Ovary (tissue), 10 donors: ENCODE measurements at places on chromosomes 3 and 15.

DNA sequence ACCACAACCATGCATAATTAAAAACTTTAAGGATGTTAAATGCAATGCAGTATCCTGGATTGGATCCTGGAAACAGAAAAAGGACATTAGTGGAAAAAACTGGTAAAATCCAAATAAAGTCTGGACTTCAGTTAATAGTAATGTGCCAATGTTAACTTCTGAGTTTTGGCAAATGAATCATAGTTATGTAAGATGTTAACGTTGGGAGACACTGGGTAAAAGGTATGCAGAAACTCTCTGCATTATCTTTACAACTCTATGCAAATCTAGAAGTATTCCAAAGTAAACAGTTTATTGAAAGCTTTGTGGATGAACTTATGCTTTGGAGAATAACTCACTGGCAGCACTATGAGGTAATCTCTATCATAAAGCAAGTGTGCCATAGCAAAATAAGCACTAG is 357.4 kb downstream of the RORA start:
- no peak for DNase-seq

DNA sequence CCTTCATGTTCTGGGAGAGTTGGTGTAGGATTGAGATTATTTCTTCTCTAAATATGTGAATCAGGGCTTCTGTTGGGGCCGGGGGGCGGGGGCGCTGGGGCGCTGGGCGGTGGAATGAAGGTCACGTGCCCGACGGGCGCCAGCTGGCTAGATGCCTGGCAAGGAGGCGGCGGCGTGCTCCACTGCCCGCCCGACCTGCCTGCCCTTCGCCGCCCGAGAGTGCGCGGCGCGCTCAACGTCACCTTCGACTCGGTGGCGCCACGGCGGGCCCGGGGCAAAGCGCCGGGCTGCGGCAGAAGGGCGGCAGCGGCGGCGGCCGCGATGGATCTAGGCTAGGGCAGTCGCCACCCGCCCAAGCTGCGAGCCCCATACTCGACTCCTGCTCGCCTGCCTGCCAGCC is 47.0 kb upstream of the LHFPL4 start:
- DNase-seq: peak; percentile 44

DNA sequence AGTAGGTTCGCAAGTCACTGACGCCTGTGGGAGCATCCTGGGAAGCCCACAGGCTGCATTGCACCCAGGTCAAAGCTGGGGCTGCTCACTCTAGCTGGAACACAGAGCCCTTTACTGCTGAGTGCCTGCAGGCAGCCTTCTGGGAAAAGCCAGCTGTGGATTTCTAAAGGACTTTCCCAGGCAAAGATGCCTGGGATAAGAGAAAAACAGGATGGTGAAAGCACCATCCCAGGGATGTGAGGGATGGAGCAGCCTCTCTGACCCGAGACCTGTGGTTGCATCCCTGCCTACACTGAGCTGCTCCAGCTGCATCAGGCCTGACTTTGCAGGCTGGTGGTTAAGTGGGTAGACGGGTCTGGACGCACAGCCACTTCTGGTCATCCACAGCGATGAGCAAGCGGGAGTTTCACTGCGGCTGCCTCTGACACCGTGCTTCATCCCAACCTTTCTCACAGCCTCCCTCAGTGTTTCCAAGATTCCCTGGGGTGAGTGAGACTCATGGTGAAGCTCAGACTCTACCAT is 52.5 kb upstream of the AMOTL2 start:
- no peak for DNase-seq

DNA sequence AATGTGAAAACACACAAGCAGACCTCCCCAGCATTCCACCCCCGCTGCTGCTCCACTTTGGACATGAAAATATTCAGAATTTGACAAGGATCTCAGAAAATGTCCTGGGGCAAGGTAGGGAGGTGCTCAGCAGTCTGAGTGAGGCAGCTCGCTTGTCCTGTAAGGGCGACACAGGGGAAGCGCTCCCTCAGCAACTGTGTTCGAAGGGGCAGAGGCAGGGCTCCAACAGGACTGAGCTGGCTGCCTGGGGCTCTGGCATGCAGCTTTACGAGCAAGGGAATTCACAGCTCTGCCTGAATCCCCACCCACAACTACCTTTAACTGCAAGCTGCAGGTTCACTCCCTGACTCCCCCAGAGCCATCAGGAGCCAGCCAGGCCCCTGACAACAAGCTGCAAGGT is 287.0 kb upstream of the LYSMD4 start:
- no peak for DNase-seq

GRCh38 chr15:33801954-33802353 is 166.3 kb upstream of the CHRM5 start:
- no peak for DNase-seq

DNA sequence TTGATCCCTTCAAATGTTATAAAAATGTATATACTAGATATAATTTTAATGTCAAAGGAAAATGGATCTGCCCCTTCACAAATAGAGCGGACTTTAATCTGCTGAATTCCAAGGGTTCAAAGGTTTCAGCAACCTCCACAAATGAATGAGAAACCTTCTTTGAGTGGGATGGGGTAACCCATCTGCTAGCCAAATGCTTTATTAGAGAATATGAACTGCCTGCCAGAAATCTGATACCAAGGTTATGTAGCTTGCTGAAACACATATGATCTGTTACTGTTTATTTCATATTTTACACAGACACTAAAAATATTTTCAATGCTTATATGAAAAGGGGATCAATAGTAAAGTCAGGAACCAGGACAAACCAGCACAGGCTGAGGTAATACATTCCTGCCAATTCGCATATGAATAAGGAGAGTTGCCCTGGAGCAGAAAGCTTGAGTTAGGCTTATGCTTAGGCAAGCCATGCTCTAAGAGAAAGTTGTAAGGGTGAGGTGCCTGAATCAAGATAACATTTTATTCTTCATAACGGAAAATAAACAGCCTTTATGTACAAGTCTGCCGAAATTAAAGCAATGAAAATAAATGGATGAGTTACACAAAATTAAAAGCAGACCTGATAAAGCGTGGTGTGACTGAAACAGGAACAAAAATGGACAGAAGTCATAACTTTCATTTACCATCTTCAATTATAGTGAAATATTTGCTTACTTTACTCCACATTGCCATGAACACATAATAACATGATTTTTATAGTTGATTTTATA is 26.5 kb downstream of the PLOD2 start:
- no peak for DNase-seq

DNA sequence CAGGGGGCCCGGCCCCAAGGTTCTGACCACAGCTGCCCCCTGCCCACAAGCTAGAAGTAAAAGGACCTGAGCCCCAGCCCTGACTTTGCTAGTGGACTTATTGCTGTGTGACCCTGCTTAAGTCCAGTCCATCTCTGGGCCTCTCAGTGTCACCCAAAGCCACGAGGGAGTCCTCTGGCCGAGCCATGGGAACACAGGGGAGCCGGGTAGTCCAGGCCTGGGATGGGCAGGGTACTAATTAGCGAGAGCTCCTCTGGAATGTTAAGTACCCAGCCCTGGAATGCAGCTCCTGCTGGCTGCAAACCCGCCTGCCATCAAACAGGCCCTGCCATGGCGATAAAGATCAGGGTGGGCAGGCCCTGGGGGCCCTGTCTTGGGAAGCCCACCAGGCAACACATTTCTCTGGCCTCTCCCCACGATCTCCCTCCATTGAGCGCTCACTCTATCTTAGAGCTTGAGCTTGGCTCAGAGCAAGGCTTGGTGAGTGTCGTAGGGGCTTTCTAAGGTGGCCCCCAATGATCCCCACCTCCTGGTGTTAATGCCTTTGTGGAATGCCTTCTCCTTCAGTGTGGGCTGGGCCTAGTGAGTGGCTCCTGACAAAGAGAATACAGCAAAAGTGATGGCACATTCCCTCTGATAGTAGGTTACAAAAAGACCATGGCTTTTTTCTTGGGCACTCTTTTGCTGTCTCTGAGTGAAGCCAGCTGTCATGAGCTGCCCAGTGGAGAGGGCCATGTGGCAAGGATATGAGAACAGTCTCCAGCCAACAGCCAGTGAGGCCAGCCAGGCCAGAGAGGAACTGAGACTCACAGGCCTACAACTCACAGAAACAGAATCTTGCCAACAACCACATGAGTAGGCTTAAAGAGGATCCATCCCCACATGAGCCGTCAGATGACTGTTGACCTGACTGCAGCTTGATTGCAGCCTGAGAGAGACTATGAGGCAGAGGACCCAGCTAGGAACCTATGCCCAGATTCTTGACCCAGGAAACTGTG is 133.1 kb downstream of the SMAD6 start:
- DNase-seq: no peak

DNA sequence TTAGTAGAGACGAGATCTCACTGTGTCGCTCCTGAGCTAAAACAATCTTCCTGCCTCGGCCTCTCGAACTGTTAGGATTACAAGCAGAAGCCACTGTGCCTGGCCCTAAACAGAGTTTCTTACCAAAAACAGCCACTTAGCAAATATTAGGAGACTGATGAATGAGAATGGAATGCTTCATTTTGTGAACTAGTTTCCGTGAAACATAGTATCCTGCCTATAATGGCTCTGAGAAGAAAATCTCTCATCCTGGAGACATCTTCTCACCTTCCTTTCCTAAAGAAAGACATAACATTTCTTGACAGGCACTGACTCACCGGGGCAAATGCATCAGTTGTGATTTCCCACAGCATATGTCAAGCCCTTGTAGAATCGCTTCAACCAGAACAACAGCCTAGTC is 44.9 kb downstream of the GJD2 start:
- no peak for DNase-seq

GRCh38 chr3:98846101-98846500 is 55.4 kb downstream of the DCBLD2 start:
- no peak for DNase-seq

GRCh38 chr3:13282986-13283876 is 136.9 kb downstream of the NUP210 start:
- no peak for DNase-seq

DNA sequence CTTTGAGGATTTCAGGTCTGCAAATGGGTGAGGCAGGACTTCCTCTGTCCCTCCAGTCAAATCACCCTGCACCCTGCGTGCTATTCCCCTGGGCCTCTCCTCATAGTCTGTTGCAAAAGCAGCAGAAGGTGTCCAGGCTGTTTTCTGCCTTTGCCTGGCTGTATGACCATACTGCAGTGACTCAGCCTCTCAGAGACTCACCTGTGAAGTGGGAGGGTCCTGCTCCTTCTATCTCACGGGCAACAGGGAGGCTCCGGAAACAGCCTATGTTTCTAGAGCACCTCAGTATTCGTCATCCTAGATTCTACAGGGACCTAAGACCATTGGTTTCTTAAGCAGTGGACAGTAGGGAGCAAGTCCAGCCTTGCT is 216.4 kb downstream of the TLE3 start:
- DNase-seq: no peak

- DNase-seq: no peak
Observed at GRCh38 chr3:74756674-74757073, 142.2 kb upstream of the CNTN3 start.

GRCh38 chr3:128775906-128776542 is 50.0 kb downstream of the RAB7A start:
- DNase-seq: no peak

DNA sequence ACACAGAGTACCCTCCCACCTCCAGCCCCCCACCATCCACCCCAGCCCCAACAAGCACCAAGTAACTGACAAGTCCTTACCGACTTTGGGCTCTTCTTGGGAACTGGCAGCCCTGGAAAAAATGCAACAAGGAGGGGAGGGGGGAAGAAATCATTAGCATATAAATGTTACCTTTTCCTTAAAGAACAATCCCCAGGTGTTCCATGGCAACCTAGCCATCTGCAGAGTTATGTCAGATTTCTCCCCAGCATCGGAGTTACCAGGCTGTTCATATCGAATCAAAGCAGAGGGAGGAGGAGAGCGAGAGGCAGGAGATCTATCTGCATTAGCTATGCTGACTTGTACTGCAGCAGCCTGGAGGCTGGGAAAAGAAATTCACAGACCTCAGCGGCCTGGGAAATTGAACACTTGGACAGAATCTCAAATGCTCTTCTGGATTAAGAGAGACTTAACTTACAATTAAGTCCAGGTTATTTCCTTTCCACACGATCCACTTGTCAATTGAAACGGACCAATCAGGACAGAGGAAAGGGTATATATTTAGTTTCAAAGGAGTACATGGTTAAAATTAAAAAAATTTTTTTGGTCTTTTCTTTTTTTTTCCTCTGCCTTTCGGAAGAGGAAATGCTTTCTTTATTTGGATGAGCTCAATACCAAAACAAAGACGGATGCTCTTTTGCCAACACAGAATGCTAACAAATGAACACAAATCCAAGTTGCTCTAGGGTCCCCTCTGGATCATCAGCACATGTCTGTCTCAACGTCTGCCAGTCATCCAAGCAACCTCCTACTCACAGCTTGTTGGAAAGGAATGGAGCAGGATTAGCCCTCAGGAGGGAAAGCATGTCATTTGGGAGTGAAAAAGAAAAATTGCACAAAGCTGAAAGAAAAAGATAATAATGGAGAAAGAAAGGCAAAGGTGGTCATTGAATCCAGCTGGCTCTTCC is 637.1 kb downstream of the MAGI1 start:
- DNase-seq: no peak

- DNase-seq: peak; percentile 20
Observed at GRCh38 chr15:101068961-101069653, 149.9 kb downstream of the LRRK1 start.

DNA sequence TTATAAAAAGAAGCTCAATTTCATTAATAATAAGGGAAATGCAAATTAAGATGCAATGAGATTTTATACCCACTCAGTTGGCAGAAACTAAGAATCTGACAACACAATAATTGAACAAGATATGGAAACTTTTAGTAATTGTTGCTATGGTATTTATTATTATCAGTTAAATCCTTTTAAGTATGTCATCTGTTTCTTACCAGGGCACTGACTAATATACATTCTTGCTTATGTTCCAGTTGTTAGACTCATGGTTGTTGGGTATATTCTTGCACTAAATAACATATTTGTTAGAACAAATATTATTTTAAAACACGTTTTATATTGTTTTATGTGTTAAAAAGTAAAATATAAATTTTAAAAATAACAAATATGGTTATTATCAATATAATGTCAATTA is 690.3 kb downstream of the MECOM start:
- no peak for DNase-seq

DNA sequence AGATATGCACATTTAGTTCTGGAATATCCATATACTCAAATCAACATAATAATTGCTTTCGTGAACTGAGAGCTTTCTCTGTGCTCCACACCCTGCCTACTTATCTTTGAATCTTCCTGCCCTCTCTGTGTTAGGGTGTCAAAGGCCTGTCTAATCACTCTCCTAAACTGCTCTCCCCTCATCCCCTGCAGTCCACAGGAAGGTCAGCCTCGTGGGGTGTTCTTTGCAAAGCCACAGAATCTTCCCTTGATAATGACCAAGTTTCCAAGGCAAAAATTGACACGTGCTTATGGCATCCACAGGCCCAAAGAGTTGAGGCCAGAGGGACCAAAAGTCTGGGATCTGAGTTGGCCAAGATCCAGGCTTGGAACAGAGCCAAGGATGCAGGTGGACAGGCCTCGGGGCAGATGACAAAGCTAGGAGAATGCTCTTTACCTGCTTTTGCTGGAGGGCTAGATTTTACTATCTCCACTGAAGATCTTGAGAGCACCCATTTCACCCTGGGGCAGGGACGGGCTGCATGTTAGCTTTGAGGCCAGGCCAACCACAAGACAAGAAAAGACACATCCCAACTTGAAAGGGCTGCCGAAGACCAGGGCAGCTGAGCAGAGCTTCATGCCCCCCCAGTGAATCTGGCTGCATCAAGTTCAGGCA is 20.4 kb downstream of the BHLHE40 start:
- DNase-seq: no peak

- DNase-seq: no peak
Observed at GRCh38 chr15:35680951-35681350, 135.0 kb upstream of the DPH6 start.
